ENCODE measurements at places on chromosomes 4 and X.

- no peak for DNase-seq
Observed at GRCh38 chr4:165351359-165352130, 24.1 kb downstream of the MSMO1 start.

DNA sequence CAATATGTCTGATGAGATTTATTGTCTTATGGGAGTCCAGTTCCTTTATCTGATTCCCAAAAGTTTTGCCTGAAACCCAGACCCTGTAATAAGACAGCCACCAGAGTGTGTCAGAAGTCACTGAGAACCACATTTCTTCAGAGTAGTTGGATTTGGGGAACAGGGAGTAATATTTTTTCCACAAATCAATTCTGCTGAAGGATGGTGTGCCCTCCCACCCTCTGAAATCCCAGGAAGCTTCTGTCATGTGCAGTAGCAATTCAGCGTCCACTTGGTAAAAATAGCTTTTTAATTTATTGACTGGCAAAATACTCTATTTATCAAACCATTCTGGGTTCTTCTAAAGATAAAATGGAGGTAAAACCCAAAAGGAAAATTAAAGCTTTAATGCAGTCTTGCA lies 229.4 kb downstream of the FBXW7 start:
- no peak for DNase-seq

DNA sequence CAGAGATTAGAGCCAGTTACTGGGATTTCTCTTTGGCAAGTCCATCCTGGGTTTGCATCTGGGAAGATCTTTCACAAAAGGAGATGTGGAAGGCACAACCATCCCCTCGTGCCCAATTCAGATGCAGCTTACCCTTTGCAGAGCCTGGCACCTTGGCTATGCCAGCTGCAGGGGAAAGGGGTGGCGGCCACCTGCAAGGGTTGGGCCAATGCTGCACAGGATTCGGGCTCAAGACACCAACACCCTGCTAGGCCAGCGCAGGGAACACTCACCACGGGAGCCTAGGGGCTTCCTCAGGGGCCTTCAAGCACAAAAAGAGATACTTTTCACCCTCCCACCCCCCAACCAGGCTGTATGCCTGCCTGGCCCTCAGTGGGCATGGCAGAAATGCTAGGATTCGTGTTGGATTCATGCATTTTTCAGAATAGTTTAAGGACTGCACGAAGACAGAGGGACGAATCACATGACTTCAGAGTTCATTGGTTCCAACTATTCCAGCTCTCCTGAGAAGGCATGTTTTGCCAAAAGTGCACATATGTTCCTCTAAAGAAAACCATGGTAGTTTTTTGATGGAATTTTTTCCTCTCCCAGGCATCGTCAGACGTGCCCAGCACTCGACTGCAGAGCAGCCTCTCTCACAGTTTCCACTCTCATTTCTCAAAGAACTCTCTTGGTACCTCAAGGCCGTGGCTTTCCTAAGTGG lies 94.4 kb downstream of the PHKA2 start:
- no peak for DNase-seq

- peak; percentile 70 for DNase-seq
Observed at GRCh38 chr4:80072228-80072743, 743 bp downstream of the ANTXR2 start.

GRCh38 chr4:74385386-74385785 lies 20.4 kb downstream of the EREG start:
- no peak for DNase-seq

DNA sequence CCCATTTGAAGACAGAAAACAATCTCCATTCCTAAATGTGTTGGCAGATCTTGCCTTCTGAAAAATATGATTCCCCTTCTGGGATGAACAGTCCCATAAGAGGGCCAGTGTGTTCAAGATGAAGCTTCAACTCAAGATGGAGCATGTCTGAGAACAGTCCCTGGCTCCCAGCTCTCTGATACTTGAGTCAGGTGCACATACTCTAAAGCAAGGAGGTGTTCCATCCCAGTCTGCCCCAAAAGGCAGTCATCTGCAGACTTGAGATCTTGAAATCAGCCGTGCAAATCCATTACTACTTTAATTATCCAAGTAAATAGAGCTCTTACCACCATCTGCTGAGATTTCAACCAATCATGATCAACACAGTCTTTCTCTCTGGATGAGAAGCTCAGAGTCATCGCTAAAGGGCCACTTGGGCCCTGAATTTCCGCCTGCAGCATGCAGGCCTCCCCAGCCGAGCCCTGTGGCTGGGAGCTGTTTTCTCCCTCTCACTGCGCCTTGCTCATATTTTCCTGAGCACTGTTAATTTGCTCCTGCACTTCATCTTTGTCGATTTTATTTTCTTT lies 22.2 kb downstream of the CCDC149 start:
- no peak for DNase-seq

DNA sequence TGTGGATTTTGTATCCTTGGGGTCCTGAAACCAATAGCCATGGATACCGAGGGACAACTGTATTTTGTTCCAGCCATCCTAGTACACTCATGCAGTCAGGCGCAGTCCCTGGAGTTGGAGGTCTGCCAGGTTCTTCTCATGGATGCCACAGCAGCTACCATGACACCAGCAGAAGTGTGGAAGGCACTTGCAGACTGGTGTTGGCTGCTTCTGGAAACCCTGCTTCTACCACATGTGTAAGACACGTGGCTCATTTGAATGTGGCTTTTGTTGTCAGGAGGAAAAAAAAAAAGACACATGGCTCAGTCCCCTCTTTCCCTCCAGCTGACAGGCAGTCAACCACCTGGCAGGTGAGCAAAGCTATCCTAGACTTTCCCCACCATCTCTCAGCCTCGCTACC lies 19.4 kb downstream of the DRD5 start:
- no peak for DNase-seq

DNA sequence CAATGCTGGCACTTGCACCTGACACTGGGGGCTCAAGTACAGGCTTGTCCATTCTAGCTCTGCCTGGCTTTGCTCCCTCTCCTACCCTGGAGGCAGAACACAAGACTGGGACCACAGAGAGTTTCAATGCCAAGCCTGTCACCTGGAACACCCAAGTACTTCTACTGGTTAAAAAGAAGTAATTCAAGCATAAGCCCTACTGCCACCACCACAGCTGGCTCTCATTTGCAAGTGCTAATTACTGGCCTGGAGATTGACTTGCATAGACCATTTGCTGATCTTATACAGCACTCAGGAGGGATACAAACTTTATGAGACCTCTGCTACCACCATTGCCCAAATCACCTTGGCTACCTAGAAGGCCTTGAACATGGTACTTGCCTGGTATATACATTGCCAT lies 1550.9 kb downstream of the C4orf33 start:
- DNase-seq = no peak

DNA sequence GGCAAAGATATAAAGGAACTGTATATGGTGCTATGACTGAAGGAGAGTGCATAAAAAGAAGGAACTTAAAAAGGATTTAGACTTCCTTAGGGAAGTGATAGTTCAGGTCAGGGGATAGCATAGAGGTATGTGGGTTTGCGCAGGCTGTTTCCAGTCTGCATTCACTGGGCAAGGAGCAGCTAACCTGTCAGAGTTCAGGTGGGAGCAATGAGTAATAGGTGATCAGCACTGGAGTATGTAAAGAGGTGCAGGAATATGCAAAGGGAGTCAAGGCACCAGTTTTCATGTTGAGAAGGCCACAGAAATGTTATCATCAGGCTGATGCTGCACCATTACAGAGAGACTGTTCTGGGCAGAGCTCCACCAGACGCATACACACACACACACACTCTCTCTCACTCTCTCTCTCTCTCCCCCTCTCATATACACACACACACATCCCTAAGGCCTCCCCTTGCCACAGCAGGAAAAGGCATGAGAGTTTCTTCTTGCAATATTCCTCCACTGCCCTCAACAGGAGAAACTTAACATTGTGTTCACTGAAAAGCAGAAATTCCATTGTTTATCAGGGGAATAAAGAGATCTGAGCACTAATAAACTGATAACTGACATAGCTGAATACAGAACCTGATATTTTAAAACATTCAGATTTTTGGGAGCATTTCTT lies 256.4 kb upstream of the GRID2 start:
- no peak for DNase-seq

GRCh38 chr4:119493419-119493818 lies 135.2 kb downstream of the PDE5A start:
- no peak for DNase-seq

DNA sequence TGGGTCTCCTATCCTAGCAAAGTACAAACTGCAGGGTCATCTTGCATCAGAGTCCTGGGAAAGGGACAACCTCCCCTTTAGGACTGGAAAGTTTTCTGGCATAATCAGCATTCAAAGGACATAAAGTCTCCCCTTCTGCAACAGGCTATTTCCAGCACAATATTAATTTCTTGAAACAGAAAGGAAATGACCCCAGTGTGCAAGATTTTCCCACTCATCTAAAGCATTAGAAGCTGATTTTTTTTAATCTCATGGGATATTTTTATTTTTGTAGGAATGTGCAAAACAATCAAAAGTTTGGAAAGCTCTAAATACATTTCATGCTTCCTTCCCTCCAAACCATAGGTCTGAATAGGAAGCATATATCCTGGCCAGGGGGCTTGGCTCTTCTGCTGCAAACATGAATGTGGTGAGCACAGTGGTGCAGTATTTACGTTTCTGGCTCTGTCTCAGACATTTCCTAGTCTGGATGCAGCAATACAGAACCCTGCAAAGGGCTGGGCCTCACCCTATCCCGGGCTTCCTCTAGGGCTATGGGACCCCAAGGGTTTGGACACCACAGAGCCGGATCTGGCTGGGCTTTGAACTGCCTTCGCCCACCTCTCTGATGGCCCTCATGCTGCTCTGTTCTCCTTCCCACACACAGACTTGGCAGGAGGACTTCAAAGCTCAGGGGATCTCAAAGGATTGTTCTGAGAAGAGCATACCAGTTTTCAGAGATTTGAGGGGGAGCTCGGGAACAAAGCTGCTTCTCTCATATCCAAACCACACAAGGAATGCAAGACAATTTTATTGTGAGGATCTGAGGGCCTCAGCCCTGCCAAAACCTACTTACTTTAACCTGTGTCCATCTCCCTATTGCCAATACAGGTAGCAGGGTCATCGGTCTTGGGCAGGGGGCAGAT lies 64.9 kb downstream of the POLR2B start:
- DNase-seq = no peak

DNA sequence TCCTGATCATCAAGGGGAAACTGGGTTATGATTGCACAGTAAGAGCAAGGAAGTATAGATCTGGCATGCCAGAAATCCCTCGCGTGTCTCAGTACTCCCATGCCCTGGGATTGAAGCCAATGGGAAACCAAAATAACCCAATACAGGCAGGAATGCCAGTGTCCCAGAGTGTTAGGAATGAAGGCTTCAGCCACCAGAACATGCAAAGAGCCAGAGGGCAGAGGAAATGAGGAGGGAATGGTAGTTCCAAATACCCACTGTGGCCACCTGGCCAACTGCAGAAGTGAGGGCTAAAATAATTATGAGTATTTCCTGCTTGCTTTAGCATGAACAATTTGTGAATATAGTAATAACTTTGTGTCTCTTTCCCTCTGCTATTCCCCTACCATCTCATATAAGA lies 12.2 kb downstream of the MTNR1A start:
- DNase-seq = no peak

Data from activated CD4-positive, alpha-beta T cell treated with anti-CD3 and anti-CD28 coated beads for 4 hours (primary cell).